ENCODE measurements at places on chromosomes 4 and X.

DNA sequence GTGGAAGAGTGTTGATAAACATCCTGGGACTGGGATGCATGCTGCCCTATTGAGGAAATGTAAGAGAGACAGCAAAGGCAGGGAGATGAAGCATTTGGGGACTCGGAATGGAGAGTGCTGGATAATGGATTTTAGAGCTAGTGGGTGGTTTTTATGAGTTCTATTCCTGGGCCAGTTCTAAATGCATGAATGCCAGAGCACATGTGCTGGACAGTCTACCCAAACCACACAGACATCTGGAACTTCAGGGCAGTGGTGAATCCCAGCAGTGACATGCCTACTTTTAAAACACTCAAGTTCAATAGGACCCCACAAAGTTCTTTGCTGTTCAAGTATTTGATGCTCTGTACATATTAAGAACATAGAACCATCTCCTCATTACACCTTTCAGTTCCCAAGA is 133.9 kb downstream of the CBR4 start:
- DNase-seq: no peak

- DNase-seq: no peak
These were observed 328.6 kb upstream of the NR3C2 start for GRCh38 chr4:148770848-148771247.

DNA sequence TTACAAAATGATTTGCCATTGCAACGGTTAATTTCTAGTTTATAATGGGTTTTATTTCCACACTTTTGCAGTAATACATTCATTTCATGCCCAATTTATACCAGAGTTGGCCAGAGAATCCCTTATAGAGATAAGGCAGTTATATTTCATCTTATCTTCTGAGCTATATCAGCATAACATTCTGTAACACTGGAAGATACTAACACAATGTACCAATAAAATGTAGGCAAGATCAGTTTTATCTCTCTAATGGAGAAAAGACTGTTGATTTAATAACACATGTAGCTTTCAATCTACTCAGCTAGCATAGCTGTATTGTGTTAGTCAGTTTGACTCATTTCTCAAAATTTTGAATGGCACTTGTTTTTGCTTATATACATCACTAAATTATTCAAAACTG is 738.6 kb downstream of the TRAM1L1 start:
- no peak for DNase-seq

- DNase-seq: no peak
These were observed 37.4 kb downstream of the STARD8 start for GRCh38 chrX:68684919-68685304.
